DND-41 (cell line): ENCODE measurements at places on chromosomes 12 and 14.

DNA sequence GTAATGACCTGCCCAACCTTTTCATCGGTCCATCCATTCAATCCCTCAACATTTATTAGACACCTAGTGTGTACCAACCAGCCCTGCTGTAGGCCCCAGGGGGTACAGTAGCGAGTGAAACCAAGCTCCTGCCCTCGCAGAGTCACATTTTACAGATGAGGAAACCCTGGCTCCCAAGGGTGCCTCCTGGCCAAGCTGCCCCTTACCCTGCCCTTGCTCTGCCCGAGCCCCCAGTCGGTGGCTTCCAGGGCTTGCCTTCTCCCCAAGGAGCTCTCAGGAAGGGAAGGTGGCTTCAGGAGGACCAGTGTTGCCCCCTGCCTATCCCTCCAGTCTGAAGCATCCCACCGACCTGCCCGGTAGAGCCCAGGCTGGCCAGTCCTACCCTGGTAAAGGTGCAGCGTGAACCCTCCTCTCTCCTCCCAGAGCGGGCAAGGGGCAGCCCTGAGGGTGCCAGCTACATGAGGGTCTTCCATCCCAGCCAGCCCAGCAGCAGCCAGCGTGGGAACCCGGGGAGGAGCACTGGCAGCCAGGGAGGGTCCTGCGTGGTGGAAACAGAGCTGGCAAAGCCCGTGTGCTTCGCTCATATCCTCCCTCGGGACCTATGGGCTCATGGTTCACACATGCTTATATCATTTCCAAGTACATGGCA is 670 bp upstream of the BEGAIN start:
- H3K4me3 ChIP-seq = no peak overlapping the region
- no peaks in the 10 kb centered on the region for H3K27me3 ChIP-seq
- DNase-seq = peak; percentile 55
- no peaks in the 10 kb centered on the region for H3K36me3 ChIP-seq
- peaks cover 34% of the 10 kb centered on the region for H3K4me1 ChIP-seq

DNA sequence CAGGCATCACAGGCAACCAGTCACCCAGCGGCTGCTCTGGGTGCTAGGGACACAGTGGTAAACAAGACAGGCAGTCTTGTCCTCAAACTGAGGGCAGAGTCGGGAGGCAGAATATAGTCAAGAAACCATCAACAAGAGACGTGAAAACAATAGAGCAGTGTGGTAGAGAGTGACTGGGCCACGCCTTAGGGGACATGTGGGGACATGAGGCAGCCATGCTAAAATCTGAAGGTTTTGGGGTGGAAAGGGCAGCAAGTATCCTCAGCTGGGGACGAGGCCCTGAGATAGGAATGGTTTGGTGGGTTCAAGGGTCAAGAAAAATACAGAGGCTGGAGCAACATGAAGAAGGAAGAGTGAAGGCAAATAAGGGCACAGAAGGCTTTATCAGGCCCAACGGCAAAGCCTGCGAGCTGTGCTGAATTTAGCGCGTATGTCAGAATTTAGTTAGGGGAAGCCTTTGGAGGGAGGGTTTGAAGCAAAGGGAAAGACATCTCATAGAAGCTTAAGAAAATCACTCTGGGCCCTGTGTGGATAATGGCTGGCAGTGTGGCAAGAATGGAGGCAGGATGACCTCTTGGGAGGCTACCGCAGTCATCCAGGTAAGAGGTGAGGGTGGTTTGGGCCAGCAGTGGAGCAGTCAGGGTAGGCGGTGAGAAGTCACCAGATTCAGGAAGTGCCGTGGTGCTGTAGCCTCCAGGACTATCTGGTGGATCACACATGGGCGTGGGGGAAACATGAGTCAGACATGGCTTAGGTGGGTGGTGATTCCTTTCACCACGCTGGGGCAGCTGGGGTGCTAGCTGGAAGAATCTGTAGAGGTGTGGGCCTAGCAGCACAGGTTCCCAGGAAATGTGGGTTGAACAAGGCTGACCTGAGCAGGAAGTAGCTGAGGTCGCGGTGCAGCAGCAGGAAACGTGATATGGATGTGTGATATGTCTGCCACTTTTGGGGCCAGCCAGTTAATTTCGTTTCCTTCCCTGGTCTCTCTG is 3.0 kb downstream of the EVL start:
- no peaks in the 10 kb centered on the region for H3K27me3 ChIP-seq
- H3K4me3 ChIP-seq = peak overlapping the region; percentile 36; the same call in 1 of the 2 replicates
- H3K27ac ChIP-seq = peak overlapping the region; percentile 90

DNA sequence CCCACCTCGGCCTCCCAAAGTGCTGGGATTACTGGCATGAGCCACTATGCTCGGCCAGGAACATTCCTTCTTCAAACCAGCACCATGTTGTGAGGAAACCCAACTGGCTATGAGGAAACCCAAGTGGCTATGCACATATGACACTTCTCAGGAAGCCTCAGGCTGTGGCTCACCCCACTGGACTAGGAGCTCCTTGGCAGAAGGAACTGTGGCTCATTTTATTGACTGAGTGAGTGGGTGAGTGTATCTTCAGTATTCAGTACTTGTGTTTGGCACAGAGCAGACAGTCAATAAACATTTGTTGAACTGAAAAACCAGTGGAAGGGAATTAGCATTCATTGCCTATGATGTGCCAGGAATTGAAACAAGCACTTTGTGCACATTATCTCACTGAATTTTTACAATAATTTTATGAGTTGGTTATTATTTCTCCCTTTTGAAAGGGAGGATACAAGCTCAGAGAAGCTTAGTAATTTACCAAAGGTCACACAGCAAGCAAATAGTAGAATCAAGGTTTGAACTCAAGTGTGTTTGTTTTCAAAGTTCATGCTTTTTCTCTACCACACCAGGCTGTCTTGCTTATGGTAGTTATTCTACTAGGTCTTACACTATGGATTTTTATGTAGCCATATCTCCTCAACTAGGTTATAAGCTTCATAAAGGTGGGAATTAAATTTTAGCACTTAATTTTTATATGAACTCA is 121.6 kb downstream of the VEZT start:
- H3K27me3 ChIP-seq = no peaks in the 10 kb centered on the region
- no peak overlapping the region for H3K27ac ChIP-seq
- no peaks in the 10 kb centered on the region for H3K36me3 ChIP-seq

DNA sequence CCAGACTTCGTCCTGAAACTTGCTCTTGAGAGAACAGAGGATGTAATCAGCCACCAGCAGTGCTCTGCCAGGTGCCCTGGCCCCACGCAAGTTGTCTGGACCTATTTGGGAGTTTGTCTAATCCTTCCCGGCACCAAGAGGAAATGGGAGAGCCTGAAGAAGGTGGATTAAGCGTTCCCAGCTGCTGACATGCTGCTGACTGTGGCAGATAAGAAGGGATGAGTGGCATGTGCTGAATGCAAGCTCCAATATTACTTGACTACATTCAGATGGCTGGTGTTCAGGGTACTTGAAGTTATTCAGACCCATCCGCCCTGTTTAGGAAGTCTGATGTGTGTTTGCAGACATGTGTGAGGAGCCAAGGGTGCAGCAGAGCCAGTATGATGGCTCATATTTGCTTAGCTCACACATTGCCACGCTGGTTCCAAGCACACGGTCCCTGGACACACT is 440.6 kb upstream of the CCDC196 start:
- H3K27me3 ChIP-seq = no peaks in the 10 kb centered on the region
- H3K4me1 ChIP-seq = no peaks in the 10 kb centered on the region
- DNase-seq = no peak
- H3K27ac ChIP-seq = no peak overlapping the region

- no peak overlapping the region for H3K27ac ChIP-seq
- no peak for DNase-seq
- H3K36me3 ChIP-seq = no peaks in the 10 kb centered on the region
These were observed 101.2 kb upstream of the STXBP6 start for GRCh38 chr14:25150934-25151790.

- no peaks in the 10 kb centered on the region for H3K27me3 ChIP-seq
- no peak overlapping the region for H3K27ac ChIP-seq
- H3K36me3 ChIP-seq = no peaks in the 10 kb centered on the region
- peaks cover 41% of the 10 kb centered on the region for H3K4me1 ChIP-seq
These were observed 134.6 kb downstream of the RMST start for GRCh38 chr12:97597031-97597751.

GRCh38 chr14:51933191-51933590 is 56.2 kb upstream of the RTRAF start:
- DNase-seq = no peak
- H3K27ac ChIP-seq = no peak overlapping the region
- H3K27me3 ChIP-seq = no peaks in the 10 kb centered on the region
- H3K4me3 ChIP-seq = no peak overlapping the region

DNA sequence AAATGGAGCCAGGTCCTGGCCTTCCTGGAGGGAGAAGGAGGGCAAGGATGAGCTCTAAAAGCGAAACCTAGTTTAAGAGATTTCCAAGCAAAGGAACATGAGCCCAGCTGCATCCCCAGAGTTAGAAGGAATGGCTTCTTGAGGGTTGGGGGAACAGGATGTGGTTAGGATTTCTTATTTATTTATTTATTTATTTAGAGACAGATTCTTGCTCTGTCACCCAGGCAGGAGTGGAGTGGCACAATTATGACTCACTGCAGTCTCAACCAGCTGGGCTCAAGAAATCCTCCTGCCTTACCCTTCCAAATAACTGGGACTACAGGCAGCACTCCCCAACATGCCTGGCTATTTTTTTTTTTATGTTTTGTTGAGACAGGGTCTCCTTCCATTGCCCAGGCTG is 25.3 kb upstream of the TMEM106C start:
- H3K4me1 ChIP-seq = peaks cover 3% of the 10 kb centered on the region; the same call in 1 of the 2 replicates
- H3K36me3 ChIP-seq = no peaks in the 10 kb centered on the region
- no peak overlapping the region for H3K4me3 ChIP-seq
- H3K27me3 ChIP-seq = peaks cover 8% of the 10 kb centered on the region
- H3K27ac ChIP-seq = no peak overlapping the region

- no peak overlapping the region for H3K27ac ChIP-seq
- H3K4me3 ChIP-seq = no peak overlapping the region
- no peaks in the 10 kb centered on the region for H3K36me3 ChIP-seq
- no peaks in the 10 kb centered on the region for H3K27me3 ChIP-seq
These were observed 91.7 kb downstream of the NPAS3 start for GRCh38 chr14:33030386-33030785.

GRCh38 chr12:108756421-108756820 is 25.1 kb upstream of the CORO1C start:
- no peaks in the 10 kb centered on the region for H3K4me1 ChIP-seq
- no peaks in the 10 kb centered on the region for H3K27me3 ChIP-seq
- no peaks in the 10 kb centered on the region for H3K36me3 ChIP-seq
- DNase-seq = no peak
- H3K4me3 ChIP-seq = no peak overlapping the region

DNA sequence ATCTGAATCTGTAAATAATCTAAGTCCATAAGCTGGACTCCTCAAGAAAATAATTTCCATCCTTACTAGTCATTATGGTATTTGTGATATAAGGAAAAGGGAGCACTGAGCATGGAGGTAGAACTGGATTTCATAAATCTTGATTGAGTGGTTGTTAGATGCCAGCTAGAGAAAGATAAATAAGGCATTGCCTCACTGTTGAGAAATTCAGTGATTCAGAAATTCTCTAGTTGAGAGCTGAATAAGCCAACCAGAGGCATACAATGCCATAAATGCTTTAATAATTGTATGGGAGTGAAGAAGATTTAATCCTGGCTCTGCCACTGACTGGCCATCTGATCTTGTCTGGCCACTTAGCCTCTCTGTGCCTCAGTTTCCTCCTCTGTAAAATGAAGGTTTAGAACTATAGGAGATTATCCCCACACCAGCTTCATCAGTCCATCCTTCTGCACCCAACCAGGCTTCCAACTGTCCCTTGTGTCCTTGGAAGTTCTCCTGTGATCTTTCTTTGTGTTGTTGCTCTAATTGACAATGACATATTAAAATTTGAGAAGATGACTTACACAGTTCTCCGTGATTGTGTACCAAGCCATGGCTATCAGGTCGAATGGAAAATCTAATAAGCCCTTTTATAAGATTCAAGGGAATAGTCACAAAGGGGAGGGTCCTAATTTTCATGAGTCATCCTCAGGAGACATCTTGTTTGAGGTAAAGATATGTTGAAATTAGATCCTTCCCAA is 394.3 kb downstream of the EGLN3 start:
- no peaks in the 10 kb centered on the region for H3K36me3 ChIP-seq
- no peak overlapping the region for H3K27ac ChIP-seq
- H3K4me1 ChIP-seq = no peaks in the 10 kb centered on the region
- peaks cover 25% of the 10 kb centered on the region for H3K27me3 ChIP-seq
- H3K4me3 ChIP-seq = no peak overlapping the region

DNA sequence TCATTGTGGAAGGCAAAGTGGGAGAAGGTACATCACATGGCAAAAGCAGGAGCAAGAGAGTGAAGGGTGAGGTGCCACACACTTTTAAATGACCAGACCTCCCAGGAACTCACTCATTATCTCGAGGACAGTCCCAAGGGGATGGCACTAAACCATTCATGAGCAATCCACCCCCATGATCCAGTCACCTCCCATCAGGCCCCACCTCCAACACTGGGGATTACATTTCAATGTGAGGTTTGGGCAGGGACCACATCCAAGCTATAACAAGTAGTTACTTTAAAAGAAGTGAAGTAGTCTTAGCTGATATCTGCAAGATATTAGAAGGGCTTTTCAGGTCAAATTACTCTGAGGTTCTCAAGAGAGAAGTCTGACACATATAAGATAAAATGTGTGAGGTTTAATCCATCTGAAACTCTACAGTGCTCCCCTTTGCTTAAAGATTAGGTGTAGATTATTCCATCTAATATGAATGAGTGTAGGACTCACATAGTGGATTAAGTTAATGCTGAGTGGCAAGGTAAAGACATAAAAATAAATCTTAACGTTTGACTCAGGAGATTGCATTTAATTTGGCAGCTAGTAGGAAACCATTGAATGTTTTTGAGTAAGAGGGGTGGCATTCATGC is 130.8 kb downstream of the TMX1 start:
- no peak for DNase-seq
- no peaks in the 10 kb centered on the region for H3K4me1 ChIP-seq
- peaks cover 3% of the 10 kb centered on the region for H3K27me3 ChIP-seq
- no peak overlapping the region for H3K27ac ChIP-seq
- H3K4me3 ChIP-seq = no peak overlapping the region

GRCh38 chr12:60197589-60197988 is 601.8 kb downstream of the SLC16A7 start:
- no peak overlapping the region for H3K4me3 ChIP-seq
- H3K36me3 ChIP-seq = no peaks in the 10 kb centered on the region
- no peak for DNase-seq
- no peak overlapping the region for H3K27ac ChIP-seq
- H3K4me1 ChIP-seq = no peaks in the 10 kb centered on the region

GRCh38 chr14:104130974-104131651 is 7.3 kb upstream of the KIF26A start:
- H3K4me3 ChIP-seq = no peak overlapping the region
- no peaks in the 10 kb centered on the region for H3K27me3 ChIP-seq
- no peaks in the 10 kb centered on the region for H3K36me3 ChIP-seq
- no peaks in the 10 kb centered on the region for H3K4me1 ChIP-seq
- no peak overlapping the region for H3K27ac ChIP-seq

- H3K27me3 ChIP-seq = no peaks in the 10 kb centered on the region
- DNase-seq = no peak
- H3K27ac ChIP-seq = no peak overlapping the region
- H3K4me3 ChIP-seq = no peak overlapping the region
- no peaks in the 10 kb centered on the region for H3K36me3 ChIP-seq
These were observed 18.9 kb upstream of the CARMIL3 start for GRCh38 chr14:24032727-24033418.

DNA sequence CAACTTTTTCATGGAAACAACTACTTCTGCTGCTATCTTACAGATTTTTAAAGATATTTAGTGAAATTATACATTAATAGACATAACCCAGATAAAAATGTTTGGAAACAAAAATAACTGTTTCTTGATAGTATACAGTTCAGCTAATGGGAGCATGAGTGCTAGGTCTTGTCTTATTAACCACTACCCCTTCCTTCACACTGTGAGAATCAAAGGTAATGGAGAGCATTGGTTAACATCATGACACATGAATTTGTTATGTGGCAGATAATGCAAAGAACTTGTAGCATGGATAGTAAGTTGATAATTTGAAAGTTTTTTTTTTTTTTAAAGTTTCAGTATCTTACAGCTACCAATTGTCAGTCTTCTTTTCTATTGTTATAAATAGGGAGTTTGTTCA is 44.2 kb downstream of the CCDC91 start:
- no peak overlapping the region for H3K4me3 ChIP-seq
- H3K27ac ChIP-seq = no peak overlapping the region
- no peak for DNase-seq
- 0 out of 2 replicates have a peak, but pooled peaks cover 3% of the 10 kb centered on the region for H3K4me1 ChIP-seq
- H3K36me3 ChIP-seq = no peaks in the 10 kb centered on the region
